ENCODE measurements at places on chromosomes 7 and 10.

- no peak for DNase-seq
Observed at GRCh38 chr10:116159197-116159596, 113.8 kb downstream of the GFRA1 start.

DNA sequence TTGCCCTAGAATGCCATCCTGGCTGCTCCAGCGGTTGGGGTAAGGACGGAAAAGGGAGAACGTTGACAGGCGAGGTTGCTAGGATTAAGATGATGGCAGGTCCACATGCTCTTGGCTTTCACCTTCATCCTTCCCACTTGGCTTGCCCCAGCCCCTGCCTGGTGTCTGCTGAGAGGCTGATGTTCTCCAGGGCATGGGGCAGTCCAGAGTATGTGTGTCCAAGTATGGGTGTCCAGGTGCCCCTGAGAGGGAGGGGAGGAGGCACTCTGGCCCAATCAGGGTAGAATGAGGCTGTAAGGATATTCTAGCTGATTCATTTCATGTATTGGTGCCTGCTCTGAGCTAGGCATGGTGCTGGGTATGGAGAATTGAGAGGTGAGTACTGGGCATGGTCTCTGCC lies 12.6 kb downstream of the NEURL1 start:
- DNase-seq = no peak

GRCh38 chr10:33365301-33365700 lies 30.8 kb upstream of the NRP1 start:
- no peak for DNase-seq

GRCh38 chr10:71868192-71868697 lies 17.2 kb upstream of the PSAP start:
- peak; percentile 48 for DNase-seq

GRCh38 chr7:31465285-31465684 lies 48.6 kb upstream of the ITPRID1 start:
- DNase-seq = no peak

DNA sequence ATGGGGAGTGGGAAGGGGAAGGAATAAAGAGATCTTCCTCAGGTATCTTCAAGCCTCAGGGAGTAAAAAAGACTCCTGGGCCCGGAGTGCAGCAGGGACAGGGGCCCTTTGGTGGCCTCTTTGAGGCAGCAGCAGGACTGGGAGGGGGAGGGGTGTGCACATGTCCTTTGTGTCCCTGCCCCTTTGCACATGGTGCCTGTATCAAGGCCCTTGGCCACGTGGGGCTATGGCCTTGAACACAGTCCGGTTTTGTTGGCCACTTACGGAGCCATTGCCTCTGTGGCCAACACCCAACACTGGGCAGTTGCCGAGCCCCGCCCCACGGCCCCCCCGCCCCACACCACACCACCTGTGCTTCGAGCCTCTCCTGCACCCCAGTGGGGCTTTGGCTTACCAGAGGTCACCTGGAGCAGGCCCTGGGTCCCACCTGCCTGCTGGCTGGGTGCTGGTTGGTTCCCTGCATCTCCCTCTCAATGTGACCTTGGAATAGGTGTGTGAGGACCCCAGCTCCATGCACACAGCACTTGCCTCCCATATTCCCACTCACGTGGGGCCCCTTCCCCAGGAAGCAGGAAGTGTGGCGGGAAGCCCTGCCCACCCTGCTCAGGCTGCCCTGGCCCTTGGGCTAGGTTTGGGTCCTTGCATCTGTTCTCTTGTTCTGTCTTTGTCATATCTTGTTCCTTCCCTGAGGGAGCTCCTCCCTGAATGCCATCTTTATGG lies 5.4 kb downstream of the SAP25 start:
- peak; percentile 40 for DNase-seq

DNA sequence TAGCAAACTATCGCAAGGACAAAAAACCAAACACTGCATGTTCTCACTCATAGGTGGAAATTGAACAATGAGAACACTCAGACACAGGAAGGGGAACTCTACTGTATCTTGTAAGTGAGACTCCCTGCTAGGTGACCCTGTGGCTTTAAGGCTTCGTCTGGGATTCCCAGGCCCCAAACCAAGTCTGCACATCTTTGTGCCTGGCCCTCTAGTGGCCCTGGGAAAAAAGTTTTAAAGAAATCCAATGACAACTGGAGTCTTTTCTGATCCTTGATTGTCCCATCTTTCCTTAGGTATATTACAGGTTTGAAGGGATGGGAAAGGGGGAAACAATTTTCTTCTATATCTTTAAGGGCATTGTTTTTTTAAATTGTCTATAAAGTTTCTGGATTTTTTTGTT lies 10.6 kb upstream of the LIPM start:
- DNase-seq = peak; percentile 64
